ENCODE measurements at places on chromosomes 12 and 14. TPM values are rescaled to one million over a fixed set of nuclear protein-coding genes. Genes with fewer than 3 reads are reported as not detected.

The SOAT2 gene
- total RNA-seq: not detected

The LIN7A gene
- 28.5 TPM for total RNA-seq

The CLMN gene
- total RNA-seq: 0.98 TPM

The SERPINA4 gene
- total RNA-seq: not detected

The LRTM2 gene
- total RNA-seq: 2.2 TPM

The ZDHHC17 gene
- 187 TPM for total RNA-seq

The KRT2 gene
- total RNA-seq: not detected

The AKAP6 gene
- total RNA-seq: 107 TPM
